ENCODE measurements at places on chromosomes 5 and 9.

- DNase-seq = no peak
These were observed 343.1 kb downstream of the BRINP1 start for GRCh38 chr9:119026120-119026519.

GRCh38 chr9:32931129-32931528, 70.3 kb downstream of the APTX start:
- DNase-seq = no peak

DNA sequence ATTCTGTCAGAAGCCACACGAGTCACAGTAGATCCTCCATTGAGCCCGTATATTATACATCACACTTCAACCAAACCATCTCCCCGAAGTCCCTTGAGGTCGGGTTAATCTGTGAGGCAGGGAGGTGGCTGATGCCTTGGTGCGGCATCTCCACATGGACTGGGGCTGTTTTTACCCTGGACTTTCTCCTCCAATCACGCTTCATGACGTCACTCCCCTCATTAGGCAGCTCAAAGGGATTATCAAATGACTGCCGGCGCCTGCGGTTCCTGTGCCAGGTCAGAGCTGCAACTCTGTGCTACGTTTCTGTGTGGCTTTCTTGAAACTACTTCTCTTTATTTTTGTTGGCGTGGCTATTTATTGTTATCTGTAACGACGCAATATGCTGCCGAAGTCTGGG, 53.7 kb downstream of the TMOD1 start:
- no peak for DNase-seq

GRCh38 chr5:10559871-10560270, 4.0 kb upstream of the ANKRD33B start:
- no peak for DNase-seq

DNA sequence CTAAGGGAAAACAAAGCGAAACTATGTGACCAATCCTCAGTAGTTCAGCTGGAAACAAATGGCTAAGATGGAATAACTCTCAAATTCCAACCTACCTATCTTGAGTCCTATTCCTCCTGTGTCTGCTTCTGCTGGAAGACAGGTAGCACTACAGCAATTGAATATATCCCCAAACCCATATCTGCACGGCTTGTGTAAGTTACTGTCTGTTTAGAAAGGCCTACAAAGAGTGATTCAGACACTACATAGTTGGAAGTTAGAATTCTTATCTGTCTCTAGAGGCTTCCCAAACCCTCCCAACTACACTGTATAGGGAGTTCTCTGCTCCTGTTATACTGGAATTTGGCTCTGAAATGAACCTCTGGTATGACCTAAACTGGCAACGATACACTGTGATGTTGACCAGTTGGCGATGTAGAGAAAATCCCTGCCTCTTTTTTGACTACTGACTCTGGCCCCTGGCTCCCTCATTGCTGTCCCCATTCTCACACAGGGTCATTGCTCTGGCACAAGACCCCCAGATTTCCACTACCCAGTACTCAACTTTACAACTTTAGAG, 22.6 kb upstream of the NADK2 start:
- DNase-seq = no peak

- no peak for DNase-seq
These were observed 62.1 kb downstream of the C5orf15 start for GRCh38 chr5:133906303-133906702.

DNA sequence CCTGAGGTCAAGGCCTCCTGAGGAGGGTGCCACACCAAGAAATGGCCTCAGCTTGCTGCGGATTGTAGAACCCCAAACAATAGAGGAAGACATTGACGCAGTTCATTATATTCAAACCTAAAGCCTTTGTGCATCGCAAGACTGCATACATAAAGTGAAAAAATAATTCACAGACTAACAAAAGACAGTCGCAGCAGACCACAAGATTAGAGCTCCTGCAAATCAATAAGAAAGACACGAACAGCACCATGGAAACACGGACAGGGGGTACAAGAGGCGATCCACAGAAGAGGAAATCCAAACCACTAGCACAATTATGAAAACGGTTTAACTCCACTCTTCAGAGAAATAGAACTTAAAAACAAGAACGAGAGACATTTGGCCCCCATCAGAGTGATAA, 10.0 kb upstream of the TCOF1 start:
- no peak for DNase-seq

DNA sequence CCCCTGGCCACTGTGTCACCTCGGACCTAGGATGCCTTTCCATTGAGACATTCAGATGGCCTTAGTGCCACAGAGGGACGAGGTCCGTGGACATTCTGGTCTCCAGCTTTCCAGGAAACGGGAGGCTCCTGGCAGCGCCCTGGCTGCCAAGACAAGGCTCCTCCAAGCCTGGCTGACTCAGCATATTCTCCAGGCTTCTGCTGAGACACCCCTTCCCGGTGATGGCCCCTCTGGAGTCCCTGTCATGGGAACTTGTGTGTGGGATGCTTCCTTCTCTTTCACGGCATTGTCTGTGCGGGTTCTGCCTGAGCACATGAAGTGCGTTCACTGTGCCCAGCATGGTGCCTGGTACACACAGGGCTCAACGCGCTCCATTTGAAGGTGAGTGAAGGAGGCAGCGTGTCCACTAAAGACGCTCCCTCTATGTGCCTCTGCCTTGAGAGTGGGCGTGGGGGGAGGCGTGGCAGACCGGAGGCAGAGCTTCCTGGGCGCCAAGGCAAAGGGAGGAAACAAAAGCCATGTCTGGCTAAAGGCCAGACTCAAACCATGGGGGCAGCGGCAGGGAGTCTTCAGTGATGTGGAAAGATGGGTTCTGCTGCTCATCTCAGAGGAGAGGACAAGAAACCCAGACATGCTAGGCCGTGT, 46.4 kb upstream of the PRRC2B start:
- no peak for DNase-seq

- DNase-seq = no peak
These were observed 42.3 kb upstream of the NOTCH1 start for GRCh38 chr9:136587944-136588662.

- no peak for DNase-seq
These were observed 505.1 kb downstream of the TLR4 start for GRCh38 chr9:118209343-118209742.

GRCh38 chr5:79729679-79730078, 40.0 kb downstream of the CMYA5 start:
- DNase-seq = no peak

DNA sequence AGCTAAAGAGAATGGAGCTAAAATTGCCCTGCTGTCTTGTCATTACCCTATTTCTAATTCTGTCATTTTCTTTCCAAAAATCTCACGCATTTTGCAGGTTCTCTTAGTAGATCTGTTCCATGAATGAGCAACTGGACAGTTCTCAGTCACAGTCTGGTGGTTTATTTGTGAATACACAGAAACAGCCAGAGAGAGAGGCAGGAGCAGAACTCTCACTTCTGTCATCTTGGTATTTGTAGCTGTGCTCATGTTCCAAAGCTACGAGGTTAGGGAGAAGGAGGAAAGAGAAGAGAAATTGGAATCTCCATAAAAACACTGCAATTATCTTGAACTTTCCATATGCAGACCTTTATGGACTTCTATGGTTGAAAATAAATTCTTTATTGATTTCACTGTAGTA, 118.0 kb upstream of the OR13F1 start:
- no peak for DNase-seq
